GM18507 (cell line): ENCODE measurements at places on chromosomes 16 and 17.
A peak's percentile ranks its signal among the peaks of the same experiment; 100 is the strongest.

DNA sequence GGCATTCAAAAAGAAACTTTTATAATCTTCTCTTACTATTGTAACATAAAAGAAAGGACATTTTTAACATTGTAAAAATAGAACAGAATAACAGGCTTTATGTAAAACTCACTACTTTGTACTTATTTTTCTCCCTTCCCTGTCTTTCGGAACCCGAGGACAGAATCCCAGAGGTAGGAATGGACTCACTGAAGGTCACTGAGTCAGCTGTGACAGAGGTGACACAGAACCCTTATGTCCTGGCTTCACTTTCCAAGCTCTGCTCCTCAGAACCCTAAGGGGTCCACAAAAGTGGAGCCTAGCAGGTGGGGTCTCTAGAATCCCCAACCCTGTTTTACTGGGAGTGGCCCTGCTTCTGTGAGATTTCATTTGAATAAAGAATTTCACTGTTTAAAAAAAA is 3.7 kb downstream of the KCTD13 start:
- no peak for DNase-seq

DNA sequence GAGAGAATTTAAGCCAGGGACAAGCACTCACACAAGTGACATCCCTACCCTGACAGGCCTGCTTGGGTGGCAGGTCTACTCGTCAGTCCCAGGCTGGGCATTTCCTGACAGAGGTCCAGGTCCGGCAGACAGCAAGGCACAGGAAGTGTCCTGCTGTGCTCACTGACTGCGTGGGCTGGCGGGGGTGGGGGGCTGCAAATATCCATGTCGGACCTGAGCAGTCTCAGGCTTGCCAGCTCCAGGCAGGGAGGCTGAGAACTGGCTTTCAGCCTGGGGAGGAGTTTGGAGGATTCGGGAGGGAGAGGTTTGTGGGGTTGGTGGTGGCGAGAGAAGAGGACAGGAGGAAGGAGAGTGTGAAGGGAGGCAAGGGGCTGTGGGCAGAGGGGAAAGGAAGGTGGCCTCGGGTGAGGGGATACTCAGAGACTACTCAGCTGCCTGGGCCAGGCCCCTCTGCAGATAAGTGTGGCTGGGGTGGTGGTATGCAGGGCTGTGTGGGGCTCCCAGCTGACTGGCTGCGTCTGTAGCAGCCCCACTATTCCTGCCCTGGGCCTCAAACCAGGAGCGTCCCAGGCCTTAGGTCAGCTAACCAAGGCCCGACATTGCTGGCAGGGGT is 7.8 kb downstream of the HIC1 start:
- no peak for DNase-seq

DNA sequence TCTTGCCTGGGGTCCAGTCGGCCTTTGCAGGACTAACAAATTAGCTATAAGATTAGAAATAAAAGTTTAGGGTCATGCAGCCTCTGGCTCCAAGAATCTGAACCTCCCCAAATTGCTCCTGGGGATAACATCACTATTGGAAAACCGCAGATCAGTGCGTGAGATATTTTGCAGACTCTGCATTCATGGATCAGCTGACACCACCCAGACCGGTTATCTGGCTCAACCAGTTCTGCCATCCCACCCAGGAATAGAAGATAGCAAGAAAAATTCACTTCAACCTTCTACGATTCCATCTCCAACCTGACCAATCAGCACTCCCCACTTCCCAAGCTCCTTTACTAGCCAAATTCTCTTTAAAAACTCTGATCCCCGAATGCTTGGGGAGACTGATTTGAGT is 4.3 kb upstream of the PGS1 start:
- DNase-seq, result no peak

DNA sequence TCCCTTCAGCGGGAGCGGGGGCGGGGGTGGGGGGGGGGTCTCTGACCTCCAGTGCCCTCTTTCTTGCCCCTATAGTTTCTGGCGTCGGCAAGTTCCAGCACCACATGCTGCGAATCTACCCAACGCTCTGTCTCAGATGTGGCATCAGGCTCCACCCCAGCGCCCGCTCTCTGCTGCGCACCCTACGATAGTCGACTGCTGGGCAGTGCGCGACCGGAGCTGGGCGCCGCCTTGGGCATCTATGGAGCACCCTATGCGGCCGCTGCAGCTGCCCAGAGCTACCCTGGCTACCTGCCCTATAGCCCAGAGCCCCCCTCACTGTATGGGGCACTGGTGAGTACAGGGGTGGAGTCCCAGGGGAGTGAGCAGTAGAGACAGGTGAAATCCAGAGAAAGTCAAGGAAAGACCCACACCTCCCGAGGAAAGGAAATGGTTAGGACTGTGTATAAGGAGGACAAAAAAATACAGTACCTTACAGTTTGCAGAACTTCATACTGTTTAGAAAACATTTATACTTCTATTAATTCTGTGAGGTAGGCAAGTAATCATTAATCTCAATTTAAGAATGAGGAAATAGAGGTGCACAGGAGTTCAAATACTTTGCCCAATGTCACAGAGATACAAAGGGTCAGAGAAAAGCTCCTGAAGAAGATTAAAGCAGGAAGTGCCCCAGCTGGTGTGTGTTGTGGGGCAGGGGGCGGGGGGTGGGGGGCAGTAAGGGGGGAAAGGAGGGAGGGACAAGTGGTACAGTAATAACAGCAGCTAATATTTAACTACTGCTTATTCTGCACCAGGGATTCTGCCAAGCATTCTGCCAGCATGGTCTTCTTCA is 2.5 kb downstream of the IRX6 start:
- DNase-seq, result no peak

- DNase-seq, result no peak
These were observed 23.1 kb downstream of the GPT2 start for GRCh38 chr16:46907061-46907774.

DNA sequence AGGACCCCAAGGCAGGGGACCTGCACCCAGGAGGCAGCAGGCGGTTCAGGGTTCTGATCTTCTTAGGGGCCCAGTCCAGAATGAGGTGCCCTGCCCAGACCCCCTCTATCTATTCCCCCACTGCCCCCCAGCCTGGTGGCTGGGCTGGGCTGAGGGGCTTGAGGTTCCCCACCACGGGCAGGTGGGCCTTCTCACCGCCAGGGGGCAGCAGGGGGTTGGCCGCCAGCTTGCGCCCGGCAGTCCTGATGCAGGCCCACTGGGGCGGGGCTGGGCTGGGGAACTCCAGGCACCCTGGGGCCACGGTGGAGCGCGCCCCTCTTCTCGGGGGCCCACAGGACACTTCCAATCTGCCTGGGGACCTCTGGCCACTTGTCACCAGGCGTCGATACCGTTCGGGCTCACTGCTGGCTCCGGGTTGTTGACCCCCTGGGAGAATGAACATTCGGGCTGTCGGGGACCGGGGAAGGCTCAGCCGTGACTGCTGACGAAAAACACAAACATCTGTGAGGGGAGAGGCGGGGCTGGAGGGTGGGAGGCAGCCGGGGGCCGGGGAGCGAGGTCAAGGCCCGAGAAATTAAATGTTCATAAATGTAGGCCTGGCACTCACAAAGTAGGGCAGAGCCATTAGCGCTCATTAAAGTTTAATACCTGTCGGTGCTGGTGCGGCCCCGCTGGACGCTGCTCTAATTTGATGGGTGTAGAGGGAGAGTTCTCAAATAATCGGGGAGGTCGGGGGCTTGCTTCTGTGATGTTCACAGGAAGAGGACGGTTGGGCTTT is 219.3 kb upstream of the GSE1 start:
- DNase-seq, result peak; percentile 79

DNA sequence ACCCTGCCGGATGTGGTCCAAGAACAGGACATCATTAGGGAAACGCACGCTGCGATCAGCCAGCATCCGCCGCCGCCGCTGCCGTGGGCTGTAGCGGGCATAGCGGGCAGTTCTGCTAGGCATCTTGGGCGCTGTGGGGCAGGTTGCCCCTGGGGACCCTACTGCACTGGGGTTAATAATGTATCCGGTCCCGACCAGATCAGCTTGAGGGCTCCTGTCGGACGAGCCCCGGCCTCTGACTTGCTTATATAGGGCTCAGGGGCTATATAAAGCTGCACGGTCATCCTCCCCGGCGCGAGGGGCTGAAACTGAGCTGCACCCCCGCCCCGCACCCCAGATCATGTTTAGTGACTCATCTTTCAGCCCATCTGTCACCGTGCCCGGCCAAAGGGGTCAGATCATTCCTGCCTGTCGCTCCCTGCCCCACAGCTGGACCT is at the start of gene PPP1R27:
Gene PPP1R27, minus strand, starts transcription at position 220 of the 437 bp plus-strand sequence. Its CDS starts 97 bp downstream, at position 123.
- no peak for DNase-seq

DNA sequence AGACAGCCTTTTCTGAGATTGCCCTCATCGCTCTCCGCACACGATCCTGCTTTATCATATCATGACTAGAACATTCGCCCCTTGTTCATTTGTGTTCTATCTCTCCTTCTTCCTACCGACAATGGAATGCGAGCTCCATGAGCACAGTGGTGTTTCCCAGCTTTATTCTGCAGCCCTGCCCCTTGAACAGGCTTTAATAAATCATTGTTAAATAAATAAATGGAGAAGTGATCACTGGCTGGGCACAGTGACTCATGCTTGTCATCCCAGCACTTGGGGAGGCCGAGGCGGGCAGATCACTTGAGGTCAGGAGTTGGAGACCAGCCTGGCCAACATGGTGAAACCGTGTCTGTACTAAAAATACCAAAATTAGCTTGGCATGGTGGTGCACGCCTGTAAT is 1063.3 kb upstream of the EEF2KMT start:
- no peak for DNase-seq

GRCh38 chr17:63646488-63646806 is 24.2 kb downstream of the MAP3K3 start:
- DNase-seq, result no peak

DNA sequence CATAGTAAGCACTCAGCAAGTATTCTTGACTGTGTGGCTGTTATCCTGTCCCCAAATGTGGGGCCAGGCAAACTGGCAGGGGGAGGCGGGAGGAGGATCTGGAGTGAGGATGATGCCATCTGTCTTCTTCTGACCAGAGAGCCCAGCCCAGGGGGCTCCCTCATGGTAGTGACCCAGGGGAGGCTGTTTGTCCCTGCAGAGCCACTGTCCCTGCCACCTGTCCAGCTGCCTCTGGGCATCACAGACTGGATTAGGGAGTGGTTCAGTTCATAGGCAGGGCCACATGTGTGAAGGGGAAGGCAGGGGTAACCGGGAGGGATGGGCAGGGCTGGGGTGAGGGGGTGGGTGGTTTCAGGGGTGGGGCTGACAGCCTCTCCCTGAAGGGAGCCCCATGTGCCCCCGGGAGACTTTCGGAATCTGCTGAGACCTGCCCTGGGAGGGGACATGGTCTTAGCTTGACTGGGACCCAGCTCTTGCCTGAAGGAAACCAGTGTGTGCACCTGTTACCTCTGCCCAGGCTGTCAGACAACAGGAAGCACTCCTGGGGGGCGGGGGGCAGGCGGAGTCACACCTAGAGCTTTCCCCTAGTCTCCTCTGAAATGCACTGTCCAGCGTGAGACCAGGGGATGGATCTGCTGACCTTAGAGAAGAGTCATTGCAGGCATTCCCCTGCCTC is 15.2 kb downstream of the ARHGAP23 start:
- no peak for DNase-seq

GRCh38 chr17:36117505-36118382 is 14.1 kb downstream of the CCL4 start:
- DNase-seq, result no peak

DNA sequence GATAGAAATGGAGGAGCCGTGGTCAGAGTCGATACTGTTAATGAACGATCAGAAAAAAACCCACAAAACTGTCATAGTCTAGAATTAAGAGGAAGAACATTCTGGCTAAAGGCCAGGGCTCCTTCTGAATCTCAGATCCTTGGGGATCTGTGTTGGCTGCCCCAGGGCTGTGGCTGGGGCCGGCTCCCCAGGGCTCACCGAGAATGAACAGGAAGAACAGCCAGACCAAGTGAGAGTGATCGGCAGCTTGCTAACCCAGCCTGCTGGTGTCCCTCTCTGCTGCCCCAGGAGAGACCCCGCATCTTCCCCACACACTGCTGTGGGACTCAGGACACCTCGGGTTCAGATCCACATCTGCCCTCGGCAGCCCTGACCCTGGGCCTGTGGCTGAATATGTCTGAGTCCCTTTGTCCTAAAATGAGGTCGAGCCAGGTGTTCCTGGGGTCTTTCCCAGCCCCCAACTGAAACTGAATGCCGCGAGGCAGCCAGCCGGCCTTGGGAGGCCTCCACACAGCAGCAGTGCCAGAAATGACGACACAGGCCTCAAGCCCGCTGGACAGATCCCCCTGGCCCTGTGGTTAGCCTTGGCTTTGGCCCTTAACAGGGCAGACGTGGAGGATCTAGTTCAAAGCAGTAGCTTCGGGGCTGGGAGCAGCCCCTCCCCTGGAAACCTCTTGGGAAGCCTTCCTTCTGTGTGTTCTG is 23.9 kb upstream of the CLEC18A start:
- no peak for DNase-seq

GRCh38 chr16:3986235-3986544 is 105.7 kb upstream of the CREBBP start:
- no peak for DNase-seq

DNA sequence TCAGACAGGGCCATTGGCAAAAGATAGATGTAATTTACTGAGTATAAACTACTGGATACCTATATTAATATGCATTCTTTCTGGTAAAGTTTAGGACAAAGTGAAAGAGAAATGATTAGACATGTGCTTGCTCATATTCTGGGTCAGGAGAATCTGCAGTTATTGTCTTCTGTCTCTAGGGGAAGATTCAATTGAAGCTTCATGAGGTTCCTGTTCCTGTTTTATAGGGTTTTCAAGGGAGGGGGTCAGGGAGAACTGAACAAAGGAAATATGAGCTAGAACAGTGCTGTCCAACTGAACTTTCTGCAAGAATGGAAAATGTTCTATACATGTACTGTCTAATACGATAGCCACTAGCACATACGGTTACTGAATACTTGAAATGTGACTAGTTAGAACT is 59.3 kb upstream of the CORO6 start:
- no peak for DNase-seq

GRCh38 chr17:75900691-75901533 is 3.8 kb downstream of the MRPL38 start:
- DNase-seq, result no peak

DNA sequence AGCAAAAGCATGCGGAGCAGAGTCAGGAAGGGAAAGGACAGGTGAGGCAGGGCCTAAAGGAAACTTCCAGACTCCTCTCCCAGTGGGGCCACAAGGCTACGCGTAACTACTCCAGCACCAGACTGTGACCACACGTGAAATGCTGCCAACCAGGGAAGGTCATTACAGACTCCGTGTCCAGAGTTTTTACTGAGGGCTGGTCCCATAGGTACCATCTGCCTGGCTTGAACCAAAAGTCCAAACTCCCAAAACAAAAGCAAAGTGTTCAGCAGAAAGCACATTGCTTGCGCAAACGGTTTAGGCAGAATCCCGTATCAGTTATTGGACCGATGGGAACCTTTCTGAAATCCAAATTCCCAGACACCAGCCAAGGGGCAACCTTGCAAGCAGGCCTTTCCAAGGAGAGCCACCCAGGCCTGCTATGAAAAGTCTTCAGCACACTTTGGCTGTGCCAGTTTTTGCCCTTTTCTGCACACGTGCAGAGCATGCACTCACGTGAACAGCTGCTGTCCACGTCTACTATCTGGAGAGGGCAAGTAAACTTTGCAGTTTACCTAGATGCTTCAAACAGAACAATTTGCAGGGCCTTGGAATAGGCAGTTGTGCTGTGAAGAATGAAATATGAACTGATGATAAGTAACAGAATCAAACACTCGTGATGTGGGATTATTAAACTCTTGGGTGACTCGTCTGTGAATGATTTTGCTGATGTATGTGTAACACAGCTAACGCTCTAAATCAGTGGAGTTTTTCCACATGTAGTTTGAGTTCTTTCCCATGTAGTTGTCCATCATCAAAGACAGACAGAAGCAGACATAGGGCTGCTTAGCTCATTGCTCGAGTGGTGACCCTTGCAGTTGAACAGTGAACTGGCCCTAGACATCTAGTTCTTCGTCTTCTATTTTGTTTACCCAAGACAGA is 58.1 kb upstream of the CRISPLD2 start:
- no peak for DNase-seq

- DNase-seq, result no peak
These were observed 7.7 kb upstream of the NLRP1 start for GRCh38 chr17:5591966-5592365.
